ENCODE measurements at places on chromosomes 2 and 18.

- no peak for DNase-seq
These were observed 186.8 kb downstream of the BCL2 start for GRCh38 chr18:63132819-63133200.

- DNase-seq, result peak; percentile 72
These were observed 32.8 kb downstream of the SRBD1 start for GRCh38 chr2:45578056-45578843.

DNA sequence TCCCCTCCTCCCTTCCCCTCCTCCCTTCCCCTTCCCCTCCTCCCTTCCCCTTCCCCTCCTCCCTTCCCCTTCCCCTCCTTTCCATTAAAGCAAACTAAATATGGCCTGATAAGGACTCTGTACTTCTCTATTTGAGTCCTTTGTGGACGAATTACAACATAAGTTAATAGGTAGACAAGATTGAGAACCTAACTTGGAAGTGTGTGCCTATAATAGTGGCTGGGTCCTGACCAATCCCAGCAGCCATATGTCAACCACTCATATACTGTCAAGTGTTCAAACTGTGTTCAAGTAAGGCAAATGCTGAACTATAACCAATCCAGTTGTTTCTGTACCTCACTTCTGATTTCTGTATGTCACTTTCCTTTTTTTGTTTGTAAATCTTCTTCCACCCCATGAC is 97.1 kb upstream of the RBMS1 start:
- no peak for DNase-seq

DNA sequence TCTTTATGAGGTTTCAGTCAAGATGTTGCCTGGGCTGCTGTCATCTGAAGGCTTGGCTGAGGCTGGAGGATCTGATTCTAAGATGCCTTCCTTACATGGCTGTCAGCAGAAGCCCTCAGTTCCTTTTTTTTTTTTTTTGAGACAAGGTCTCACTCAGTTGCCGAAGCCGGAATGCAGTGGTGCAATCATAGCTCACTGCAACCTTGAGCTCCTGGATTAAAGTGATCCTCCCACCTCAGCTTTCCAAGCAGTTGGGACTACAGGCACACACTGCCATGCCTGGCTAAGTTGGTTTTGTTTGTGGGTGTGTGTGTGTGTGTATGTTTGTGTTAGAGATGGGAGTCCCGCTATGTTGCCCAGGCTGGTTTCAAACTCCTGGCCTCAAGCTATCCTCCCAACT is 13.1 kb upstream of the SLC35F5 start:
- no peak for DNase-seq

DNA sequence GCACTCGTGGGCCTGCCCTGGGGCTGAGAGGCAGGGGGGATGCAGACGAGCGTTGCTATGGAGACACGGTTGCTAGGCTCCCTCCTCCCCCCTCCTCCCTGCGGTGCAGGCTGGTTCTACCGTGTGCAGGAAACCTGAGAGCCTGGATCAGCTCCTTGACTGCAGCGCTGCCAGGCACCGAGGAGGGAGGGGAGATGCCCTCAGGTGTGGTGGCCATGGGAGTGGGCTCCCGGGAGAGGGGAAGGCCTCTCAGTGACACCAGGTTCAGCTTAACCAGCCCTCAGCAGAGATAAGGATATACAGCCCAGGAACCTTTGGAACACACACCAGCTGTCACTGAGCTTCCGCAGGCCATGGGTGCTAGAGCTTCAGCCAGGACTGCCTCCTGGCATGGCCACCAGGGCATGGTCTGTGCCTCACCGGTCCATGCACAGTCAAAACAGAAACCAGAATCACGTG is 124.4 kb upstream of the PXDN start:
- DNase-seq, result no peak

DNA sequence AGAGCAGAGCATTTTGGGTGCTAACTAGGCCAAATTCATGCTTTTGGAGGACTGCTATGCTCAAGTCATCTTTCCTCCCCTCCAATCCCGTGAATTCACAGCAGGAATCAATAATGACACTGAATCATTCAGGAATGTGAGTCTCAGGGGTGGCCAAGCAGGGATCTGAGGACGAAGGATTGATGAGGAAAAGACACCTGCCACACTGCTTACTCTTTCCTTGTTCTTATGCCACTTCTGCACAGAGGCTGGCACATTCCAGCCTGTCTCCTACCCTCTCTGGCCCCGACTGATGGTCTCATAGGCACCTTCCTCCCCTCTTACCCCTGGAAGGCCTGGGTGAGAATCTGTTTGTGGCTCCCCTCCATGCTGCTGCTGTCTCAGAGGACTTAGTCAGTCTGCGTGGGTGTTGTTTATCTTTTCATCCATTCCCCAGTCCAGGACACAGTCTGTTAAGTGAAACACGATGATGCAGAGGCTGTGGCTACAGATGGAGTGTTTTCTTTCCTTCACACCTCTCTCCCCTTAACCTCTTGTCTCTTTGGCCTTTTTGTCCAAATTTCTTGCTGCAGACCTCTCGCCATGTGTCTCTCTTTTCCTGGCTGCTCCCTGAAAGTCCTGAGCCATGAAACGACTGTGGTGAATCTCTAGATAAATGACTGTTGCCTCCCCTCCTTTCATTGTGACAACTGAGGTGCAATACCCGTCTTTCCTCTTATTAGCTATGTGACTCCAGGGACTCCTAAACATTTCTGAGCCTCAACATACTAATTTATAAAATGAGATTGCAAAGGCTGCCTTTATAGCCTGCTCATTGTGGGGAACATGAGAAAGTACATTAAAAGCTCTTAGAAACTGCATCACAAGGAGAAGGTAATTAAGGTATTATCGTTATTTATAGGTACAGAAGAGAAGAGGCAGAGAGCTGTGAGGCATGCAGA is 86.9 kb downstream of the RDH14 start:
- no peak for DNase-seq

DNA sequence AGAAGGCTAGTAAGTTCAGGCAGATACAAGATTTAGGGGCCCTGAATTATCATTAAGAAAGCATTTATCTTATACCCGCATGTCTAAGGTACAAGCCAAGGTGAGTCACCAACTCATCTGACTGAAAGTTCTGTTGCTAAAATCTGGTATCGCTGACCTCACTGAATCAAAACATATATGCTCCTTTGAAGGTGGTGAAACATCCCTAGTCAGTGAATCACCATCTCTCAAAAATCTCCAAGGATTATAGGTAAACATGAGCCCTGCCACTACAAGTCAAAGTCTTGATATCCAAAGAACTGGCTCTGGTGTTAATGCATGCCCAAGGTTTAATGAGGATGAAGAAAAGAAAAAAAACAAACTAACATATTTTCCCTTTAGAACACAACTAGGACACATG is 43.5 kb downstream of the IRS1 start:
- DNase-seq, result no peak

- DNase-seq, result no peak
These were observed 323.2 kb downstream of the RAD51AP2 start for GRCh38 chr2:17195016-17195415.

DNA sequence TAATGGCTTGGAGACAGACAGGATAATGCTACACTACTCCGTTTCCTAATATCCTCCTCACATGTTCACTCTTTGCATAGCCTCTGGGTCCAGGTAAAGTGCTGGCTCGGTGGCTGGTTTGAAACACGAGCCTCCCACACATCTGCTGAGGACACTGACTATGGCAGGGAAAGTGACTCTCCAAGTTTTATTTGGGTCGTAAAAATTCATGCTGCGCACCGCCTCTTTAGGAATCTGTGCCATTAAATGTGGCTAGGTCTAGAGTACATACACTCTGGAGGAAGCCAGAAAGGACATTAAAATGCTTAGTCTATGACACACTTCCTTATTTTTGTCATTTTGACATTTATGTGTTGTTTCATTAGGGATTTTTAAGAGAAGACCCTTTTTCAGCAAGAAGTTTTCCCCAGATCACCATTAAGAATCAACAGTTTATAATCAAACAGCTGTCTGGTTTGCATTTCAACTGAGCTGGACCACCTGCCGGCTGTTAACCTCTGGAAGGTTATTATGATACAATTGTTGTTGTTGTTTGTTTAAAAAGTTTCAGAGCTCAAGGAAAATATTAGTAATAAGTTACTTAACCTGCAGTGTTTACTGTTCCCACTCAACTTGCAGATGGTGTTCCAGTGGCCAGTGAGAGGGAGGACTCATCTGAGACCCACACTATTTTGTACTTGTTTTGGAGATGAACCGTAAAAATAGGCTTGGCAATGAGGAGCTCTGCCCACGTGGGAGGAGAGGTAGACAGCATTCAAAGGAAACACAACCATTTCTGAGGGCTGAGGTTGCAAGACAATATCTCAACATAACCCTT is 443.3 kb upstream of the MEIS1 start:
- no peak for DNase-seq

All from KBM-7 (cell line).